Endodermal cell (in vitro differentiated cells): ENCODE measurements at places on chromosomes 11 and 22. TPM values are rescaled to one million over a fixed set of nuclear protein-coding genes. Genes with fewer than 3 reads are reported as not detected.

GRCh38 chr11:16007514-16007913 lies 348.8 kb downstream of the SOX6 start:
- no peak for DNase-seq

SCGB2A2 gene
- not detected in 3 replicates for total RNA-seq

MICAL3 gene
- 41.6 and 48.1 TPM in 2 replicates for total RNA-seq

DNA sequence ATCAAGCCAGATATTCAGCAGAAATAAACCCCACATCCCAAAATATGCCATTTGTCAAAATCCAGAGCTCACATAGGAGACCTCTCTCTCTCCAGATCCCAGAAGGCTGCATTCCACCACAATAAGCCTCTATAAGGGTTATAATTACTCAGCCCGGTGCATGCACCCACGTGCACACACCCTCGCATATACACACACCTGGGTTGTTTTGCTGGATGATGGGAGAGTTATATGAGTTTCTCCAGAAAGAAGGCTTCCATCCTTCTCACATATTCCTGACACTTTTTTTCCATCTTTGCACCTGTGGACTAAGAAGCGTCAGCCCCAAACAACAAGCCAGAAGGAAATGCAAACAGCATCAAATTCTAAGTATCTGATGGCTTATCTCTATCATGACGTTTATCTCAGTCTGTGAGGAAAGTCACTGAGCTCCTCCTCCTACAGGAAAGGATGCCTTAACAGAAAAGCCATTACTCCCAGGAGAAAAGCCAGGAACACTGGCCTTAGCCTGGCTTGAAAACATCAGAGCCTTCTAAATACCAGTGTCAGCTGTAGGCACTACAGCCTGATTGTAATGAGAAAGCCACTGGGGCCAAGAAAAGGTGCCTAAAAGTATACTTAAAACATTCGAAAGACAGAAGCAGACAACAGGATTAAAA lies 253.2 kb downstream of the LARGE1 start:
- peak; percentile 55 for DNase-seq

DNA sequence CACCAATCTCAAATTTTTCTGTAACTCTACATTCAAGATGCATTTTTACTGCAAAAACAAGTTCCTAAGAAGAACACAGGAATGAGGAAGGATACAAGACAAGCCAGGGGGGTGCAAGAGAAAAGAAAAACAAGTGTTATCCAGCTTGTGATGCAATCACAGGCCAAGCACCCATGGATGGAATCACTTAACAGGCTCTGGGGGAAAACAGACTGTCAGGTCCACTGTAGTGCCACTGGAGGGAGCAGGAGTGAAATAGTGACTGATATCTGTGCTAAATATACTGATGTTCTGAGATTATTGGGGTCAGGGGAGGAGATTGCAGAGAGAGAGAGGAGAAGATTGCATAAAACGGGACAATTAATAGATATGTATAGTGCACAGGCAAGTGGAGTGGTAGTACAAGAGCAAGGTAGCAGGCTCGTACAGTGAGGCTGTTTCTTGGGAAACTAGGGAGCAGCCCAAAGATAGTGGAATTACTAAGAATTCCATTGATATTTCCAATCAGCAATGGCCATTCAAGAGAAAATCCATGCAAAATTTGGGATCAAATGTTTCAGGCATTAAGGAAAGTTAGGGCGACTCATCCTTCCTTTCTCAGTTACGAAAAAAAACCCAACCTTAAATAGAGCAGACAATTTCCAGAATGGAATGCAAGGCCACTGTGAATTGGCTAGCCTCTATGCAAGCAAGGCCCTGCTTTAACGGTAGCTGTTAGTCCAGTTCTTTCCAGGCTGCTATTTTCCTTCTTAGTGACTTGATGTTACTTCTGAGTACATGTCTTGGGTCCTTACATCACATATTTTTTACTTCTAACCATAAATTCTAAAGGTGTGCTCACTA lies 52.2 kb upstream of the CEP126 start:
- peak; percentile 77 for DNase-seq

- no peak for DNase-seq
These were observed 16.3 kb upstream of the VSIG10L2 start for GRCh38 chr11:125929445-125930075.

GRCh38 chr11:74168838-74169237 lies 2.0 kb downstream of the C2CD3 start:
- DNase-seq = no peak

DNA sequence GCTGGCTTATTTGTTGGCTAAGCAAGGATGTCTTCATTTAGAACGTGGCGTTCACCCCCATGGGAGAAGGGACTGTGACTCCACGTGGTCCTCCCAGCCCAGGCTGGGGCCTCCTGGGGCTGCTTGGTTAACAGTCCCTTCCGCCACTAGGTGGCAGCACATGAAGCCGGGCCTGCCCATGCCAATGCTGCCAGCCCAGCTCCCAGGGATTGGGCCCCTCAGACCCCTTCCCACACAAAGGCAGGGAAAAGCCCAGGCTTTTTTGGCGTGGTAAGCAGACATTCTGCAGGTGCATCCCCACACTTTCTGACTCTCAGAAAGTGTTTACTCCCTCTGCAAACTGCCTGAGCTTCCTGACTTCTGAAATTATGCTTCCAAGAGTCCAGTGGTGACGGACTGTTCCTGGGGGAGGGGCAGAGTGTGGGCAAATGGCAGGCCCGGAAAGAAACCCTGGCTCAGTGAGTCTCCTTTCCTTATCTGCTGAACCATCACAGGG lies 3.1 kb downstream of the CBX6 start:
- peak; percentile 95 for DNase-seq

CSTPP1 gene
- 38.3 and 46.7 TPM in 2 replicates for total RNA-seq

ART1 gene
- total RNA-seq = not detected in 2 replicates

DNA sequence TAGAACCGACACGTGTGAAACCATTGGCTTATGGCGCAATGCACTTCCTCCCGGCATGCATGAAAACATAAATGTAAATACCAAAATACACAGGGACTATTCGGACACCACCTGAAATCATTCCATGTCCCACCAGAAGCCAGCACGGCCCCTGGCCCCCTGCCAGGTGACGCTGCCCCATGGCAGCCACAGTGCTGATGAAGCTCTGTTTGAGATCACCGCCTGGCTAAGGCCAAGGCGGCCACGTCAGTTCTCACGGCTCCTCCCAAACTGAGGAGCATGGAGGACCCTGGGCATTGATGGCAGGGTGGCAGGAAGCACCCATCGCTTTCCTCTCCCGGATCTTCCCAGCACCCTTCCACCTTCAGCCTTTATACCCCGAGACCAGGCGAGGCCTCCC lies 89.5 kb downstream of the CDKN1C start:
- peak; percentile 32 for DNase-seq

- peak; percentile 70 for DNase-seq
These were observed 264.4 kb downstream of the CTTN start for GRCh38 chr11:70662691-70663098.

DNA sequence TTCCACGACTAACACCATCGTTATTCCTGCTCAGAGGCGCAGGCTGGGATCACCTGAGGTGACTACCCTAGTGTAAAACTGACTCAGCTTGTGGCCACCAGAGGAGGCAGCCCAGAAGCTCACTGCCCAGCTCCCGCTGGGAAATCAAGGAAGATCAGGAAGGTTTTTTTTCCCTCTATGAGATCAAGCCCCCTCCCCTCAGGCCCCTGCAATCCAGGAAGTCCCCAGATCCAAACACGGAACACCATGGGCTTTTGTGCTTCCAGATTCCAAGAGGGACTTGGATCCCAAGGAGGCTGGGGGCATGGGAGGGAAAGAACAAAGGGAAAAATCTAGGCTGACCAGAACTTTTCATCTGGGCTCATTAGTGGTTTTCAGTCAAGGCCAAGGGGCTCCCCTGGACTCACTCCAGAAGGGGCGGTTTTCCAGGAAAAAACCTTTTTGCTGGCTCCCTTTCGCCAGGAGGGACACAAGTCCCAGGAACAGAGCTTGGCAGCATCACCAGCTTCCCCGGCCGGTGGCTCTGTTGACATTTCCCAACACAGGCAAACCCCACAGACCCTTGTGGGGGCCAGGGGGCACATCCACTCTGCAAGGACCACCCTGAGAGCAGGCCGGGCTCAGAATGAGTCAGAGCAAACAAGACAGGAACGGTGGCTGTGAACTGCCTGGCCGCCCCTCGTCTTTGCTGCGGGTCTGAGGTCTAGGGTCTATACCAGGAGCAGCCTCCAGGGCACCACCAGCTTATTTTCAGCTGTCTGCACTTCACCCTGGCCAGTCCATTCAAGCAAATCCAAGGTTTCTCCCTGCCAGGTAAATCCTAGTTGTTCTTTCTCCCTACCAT lies 36.8 kb downstream of the MYH9 start:
- DNase-seq = peak; percentile 75

DNA sequence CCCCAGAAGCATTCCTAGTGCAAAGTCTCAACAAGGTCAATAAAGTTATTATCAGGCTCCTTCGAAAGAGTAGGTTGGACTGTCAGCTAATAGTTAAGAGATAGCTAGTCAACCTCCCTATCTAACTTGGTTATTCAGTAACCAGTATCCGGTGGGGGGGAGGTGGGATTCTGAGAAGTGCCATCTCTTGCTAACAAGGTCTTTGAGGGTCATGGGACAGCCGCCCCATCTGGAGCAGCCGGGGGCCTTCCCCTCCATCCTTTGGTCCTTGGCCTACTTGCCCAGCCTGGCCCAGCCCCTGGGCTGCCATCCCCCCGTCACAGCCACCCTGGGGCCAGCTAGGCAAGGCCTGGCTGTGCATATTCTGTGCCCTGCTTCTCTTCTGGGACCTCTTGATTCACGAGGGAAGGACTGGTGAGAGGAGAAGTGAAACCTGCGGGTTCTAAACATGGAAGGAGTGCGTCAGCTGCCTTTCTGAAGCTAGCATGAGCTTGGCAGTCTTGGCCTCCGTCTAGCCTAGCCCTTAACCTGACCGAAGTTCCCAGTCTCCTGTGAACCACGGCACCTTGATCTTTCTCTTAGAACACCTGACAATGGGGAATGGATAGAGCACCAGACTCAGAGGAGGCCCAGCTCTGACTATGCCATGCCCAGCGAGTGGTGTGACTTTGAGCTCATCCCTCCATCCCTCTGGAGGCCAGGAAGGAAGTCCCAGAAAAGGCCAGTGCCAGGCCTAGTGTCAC lies 9.3 kb downstream of the SLC37A2 start:
- DNase-seq = peak; percentile 42

- DNase-seq = no peak
These were observed 28.2 kb upstream of the TOLLIP start for GRCh38 chr11:1337647-1338007.

GRCh38 chr22:40363059-40363458 lies 7.3 kb upstream of the SGSM3 start:
- DNase-seq = no peak

GRCh38 chr11:57100638-57101331 lies 81.0 kb upstream of the LRRC55 start:
- no peak for DNase-seq

DNA sequence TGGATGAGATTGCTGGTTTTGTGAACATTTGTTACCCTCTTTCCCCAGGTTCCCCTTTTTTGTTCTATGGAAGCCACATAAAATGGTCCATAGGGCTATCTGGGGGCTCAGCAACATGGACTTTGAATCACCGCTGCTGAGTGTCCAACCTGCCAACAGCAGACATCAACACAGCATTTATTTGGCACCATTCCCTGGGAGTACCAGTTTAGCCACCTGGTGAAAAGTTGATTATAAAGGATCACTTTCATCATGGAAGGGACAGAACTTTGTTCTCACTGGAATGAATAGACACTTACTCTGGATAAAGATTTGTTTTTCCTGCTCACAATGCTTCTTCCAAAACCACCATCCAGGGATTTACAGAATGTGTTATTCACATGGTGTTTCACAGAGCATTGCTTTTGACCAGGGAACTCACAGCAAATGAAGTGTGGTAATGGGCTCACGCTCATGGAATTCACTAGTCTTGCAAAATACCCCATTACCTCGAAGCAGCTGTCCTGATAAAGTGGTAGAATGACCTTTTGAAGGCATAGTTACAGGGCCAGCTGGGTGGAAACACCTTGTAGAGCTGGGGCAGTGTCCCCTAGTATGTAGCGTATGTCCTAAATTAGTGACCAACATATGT lies 43.9 kb downstream of the ADM start:
- no peak for DNase-seq

APOBEC3H gene
- total RNA-seq = not detected in 2 replicates

LMO2 gene
- 0.52 to 1.1 TPM (median 0.95 TPM) in 3 replicates for total RNA-seq

- DNase-seq = no peak
These were observed 18.8 kb upstream of the SUN2 start for GRCh38 chr22:38774496-38775166.

UBQLNL gene
- total RNA-seq = 0.20 TPM in 1 of 3 replicates, not detected in the others

DNA sequence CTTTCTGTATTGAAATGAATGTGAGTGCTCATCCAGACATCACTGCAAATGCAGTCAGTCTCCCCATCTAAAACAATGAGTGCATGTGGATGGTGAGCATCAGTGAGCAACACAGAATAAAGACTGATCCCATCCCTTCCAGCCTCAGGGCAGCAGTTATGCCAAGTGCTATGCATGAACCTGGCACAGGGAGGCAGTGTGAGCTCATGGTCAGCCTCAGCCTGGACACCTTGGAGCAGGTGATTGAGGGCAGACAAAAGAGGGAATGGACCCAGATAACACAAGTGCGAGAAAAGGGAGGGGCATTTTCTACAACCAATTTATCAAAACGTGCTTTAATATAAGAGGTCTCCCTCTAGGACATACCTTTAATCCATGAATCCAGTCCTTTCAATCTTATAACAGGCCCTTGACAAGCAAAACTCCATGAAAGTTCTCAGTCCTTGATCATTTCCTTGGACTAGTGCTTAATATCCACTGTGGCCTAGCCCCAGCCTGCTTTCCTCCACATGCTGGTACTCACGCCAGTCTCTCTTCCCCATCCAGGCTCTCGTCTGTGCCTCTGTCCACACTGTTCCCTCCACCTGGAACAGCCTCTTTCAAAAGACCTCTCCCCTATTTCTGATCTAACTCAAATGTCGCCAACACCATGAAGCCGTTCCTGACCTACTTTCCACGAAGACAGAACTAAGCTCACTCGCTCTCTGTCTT lies 50.5 kb upstream of the LRRC55 start:
- DNase-seq = peak; percentile 93

DNA sequence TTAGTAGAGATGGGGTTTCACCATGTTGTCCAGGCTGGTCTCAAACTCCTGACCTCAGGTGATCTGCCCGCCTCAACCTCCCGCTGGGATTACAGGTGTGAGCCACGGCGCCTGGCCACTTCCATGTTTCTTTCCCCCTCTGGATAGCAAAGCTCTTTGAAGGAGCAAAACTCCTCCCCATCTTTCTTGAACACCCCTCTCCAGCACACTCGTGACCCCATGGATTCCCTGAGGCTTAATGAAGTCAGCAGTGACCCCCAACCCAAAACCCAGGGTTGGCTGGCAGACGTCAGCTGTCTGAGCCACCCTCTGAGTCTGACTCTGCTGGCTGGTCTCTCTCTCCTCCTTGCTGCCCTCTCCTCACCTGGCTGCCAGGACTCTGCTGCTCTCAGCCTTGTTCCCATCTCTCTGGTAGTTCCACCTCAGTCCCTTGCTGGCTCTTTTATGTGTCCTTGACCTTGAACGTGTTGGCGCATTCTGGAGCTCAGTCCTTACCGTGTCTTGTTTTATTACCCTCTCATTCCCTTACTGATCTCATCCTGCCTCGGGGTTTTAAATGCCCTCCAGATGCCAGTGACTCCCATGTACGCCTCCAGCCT lies 44.5 kb downstream of the PARVG start:
- peak; percentile 17 for DNase-seq

GRCh38 chr11:86355256-86355655 lies 19.4 kb upstream of the CCDC81 start:
- no peak for DNase-seq

GRCh38 chr22:32722441-32722840 lies 79.1 kb upstream of the TIMP3 start:
- no peak for DNase-seq
